Pulmonary artery endothelial cell (primary cell): ENCODE measurements at places on chromosomes 7 and 10. TPM values are rescaled to one million over a fixed set of nuclear protein-coding genes. Genes with fewer than 3 reads are reported as not detected.

DNA sequence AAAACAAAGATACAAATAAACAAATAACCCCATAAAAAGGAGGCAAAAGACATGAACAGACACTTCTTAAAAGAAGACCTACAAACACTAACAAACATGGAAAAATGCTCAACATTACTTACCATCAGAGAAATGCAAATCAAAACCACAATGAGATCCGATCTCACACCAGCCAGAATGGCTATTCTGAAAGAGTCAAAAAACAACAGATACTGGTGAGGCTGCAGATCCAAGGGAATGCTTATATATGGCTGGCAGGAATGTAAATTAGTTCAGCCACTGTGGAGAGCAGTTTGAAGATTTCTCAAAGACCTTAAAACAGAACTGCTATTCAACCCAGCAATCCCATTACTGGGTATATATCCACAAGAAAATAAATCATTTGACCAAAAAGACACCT, 80.4 kb upstream of the NRP1 start:
- DNase-seq: no peak

GRCh38 chr10:107417446-107417845, 252.9 kb upstream of the SORCS1 start:
- no peak for DNase-seq

GRCh38 chr10:69684981-69685353, 54.9 kb downstream of the FAM241B start:
- no peak for DNase-seq

- DNase-seq: no peak
Measured at GRCh38 chr7:123789817-123790216, 41.0 kb upstream of the WASL start.

DNA sequence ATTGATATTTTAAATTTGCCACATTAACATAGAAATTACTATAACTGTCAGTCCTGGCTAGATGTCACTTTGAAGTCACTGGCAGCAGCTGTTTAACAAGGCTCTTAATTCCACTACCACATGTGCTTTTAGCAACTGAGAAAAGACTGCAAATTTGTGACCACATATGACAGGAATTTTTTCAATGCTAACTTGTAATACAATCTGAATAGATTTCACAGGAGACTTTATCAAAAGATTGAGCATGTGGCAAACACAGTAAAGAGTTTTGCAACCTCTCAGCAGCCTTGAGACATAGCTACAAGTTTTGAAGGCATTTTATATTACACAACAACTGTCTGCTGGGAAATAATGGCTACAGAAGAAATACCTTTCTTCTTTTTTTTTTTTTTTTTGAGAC, 73.0 kb downstream of the MICU1 start:
- DNase-seq: no peak

DNA sequence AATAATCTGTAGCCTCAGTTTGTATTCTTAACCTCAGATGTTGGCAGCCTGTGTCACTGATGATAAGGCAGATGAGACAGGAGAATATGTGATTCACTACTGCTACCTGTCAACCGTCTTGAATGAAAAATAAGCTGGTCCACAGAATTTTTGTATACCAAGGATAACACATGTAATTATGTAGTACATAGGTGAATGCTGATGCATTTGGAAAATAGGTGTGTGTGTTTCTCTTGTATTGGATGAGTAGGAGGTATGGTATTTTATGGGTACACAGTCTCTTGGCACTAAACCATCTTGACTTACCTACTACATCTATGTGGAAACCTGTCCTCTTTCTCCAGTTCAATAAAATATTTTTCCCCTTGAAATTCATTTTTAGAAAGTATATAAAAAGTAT, 20.7 kb upstream of the ZRANB1 start:
- no peak for DNase-seq

DNA sequence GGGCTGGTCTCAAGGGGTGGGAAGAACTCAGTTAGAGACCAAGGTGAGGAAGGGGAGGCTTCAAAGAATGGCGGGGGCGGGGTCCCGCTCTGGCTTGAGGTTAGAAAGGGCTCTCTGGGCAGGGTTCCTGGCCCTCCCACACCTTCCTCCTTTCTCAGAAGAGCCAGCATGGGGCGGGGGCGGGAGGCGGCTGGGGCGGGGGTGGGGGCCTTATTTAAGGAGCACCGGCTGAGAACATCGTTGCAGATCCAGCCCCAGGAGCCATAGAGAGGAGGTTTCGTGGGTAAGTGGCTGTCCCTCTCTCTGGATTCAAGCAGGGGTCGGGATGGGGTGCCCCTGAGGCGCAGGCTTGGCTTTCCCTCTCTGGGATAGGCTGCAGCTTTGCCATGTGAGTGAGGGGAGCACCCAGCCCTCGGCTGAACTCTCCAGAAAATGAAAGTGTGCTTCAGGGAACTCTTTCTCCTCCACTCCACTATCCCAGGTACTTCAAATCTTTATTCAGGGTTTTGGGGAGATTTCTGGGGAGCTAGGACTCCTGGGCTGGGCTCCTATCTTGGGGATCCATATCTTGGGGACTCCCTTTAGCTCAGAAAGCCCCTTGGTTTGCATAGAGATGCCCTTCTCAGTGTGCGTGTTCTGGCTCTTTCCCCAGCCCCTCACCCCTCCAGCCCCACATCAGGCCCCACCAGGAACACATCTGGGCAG, 3.3 kb upstream of the CUEDC2 start:
- DNase-seq: no peak

GRCh38 chr10:48554246-48554645, 50.6 kb downstream of the ARHGAP22 start:
- DNase-seq: no peak

DNA sequence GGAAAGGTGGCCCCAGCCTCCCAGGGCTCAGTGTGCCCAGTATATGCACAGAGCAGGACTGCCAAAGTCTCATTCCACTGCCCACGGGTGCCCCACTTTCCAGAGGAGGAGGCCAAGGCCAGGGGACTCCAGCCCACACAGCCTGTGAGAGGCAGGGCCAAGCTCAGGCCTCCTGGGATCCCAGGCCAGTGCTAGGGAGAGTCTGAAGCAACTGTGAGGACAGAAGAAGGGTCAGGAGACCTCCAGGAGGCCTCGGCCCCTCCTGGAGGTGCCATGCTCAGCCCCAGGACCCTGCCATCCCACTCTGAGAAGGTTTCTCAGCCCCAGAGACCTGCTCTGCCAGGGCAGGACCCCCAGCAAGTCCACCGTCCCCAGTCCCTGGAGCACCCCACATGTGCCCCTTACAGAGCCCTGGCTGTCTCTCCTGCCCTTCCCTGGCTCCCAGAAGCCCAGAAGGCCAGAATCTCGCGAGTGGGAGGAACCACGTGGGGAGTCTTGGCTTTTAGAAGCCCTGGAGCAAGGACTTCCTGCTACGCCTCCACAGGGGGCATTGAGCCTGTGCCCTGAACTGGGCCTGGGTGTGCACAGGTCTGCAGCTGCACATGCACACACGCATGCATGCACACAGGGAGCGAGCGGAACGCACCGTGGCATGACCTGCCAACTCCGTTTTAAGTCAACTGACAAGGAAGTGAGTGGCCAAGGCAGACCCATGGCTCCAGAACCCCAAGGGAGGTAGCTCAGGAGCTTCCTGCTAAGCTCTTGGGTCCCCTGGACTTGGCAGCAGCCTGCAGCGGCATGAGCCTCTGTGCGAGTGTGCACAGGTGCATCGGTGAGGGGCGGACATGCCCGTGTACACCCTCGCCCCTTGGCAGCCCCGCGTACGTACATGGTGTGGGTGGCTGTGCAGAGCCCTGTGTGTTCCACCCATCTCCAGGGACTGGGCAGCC, 33.6 kb downstream of the ZCCHC24 start:
- no peak for DNase-seq

DNA sequence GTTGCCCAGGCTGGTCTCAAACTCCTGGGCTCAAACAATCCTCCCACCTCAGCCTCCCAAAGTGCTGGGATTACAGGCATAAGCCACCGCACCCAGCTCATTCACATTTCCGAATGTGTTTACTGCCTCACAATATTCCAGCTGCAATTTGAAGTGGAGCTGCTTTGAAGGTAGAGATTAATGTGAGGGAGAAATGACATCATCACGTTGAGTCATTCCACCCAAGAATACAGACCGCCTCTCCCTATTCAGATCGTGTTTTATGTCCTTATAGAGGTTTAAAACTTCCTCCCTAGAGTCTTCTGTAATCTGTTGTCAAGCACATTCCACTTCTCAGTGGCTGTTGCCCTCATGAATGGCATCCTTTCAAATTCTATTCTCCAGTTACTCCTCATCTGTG, 100.4 kb upstream of the PDGFA start:
- DNase-seq: peak; percentile 77

DNA sequence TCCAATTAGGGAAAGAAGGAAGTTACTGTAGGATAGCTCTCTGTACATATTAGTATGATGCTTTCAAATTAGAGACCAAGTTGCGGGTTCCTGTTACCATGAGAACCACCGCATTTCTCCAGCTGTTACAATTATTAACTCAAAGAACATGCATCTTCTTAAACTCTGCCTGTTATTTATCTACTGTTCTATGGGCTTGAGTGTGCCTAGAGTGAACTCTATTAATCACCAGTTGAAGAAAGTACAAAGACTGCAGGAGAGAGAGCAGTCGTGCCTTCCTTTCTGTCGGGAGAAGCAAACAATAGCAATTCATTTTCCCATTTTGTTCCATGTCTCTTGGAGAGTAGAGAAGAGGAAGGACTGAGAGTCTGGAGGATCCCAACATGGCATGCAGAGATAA, 1071.2 kb downstream of the TYW1 start:
- DNase-seq: no peak

DNA sequence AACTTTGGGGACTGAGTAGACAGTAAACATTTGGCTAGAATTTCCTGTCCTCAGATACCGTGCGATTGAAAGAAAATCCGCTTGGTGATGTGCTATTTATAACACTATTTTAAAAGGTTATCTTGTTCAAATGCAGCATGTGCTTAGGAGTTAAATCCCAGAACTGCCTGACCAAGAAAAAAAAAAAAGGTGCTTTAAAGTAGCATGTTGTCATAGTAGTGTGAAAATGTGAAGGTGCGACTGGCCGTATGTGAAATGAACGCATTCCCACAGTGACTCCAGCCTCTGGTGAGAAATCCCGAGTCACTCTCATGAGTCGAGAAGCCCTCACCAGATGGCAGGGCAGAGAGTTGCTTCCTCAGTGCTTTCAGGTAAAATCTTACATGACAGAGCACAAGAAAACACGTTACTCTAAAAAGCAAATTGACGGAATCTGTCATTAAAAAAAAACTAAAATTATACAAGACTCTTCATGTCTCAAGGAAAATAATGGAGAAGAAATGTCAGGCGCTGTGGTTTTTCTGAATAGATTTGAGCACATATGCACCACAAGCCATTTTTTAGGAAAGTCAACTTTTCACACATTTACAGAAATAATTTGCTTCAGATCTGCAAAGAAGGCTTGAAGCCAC, 18.4 kb upstream of the KLF6 start:
- DNase-seq: no peak

GRCh38 chr10:60413306-60414012, 23.8 kb upstream of the ANK3 start:
- DNase-seq: no peak

DNA sequence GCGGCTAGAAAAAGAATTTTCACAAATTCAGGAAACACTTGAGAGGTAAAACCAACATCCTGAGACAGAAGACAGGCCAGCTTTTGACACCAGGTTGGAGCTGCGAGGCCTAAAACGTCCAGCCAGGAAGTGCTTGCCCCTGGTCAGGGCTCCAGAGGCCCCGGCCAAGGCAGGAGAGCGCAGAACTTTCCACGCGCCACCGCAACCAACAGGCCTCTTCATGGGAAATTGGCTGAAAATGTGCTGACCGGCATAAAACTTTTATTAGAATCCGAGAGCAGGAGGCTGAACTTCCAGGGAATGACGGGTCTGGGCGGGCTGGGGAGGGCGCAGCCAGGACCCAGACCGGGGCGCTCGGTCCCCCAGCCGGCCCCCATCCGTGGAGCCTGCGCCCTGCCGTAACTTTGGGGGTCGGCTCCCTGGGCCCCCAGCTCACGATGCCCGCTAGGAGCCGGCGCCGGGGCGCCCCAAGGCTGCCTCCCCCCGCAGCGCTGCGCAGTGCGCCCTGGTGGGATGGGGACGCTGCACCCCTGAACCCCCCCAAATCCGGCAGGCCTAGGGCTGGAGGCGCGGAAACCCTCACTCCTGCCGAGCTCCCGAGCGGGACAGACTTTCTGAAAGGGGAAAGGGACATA, 414.0 kb upstream of the MKI67 start:
- DNase-seq: no peak

GRCh38 chr10:21292763-21293517, 232.5 kb downstream of the SKIDA1 start:
- DNase-seq: peak; percentile 77

DNA sequence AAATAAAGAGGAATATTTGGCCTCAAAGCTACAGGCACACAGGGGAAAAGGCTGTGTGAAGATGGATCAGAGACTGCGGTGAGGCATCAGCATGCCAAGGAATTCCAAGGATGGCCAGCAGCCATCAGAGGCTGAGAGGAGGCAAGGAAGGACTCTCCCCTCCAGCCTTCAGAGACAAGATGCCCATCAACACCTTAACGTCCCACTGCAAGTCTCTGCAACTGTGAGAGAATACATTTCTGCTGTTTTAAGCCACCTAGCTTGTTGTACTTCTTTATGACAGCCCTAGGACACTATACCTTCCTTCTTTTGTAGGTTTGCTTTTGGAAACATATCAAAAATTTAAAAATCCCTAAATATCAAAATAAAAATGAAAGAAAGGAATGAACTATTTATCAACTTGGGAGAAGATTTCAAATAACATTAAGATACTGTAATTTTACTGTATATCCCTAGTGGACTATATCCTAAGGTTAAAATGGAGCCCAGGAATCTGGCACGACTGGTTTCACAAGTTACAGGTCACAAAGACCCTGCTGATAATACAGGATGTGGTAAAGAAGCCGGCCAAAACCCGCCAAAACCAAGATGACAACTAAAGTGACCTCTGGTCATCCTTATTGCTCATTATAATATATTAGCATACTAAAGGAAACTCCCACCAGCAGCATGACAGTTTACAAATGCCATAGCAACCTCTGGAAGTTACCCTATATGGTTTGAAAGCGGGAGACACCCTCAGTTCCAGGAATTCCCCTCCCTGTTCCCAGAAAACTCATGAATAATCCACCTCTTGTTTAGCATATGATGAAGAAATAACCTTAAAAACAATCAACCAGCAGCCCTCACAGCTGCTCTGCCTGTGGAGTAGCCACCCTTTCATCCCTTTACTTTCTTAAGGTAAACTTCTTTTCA, 185.2 kb downstream of the AVL9 start:
- DNase-seq: no peak

- no peak for DNase-seq
Measured at GRCh38 chr10:120103738-120104560, 211.4 kb downstream of the SEC23IP start.

DNA sequence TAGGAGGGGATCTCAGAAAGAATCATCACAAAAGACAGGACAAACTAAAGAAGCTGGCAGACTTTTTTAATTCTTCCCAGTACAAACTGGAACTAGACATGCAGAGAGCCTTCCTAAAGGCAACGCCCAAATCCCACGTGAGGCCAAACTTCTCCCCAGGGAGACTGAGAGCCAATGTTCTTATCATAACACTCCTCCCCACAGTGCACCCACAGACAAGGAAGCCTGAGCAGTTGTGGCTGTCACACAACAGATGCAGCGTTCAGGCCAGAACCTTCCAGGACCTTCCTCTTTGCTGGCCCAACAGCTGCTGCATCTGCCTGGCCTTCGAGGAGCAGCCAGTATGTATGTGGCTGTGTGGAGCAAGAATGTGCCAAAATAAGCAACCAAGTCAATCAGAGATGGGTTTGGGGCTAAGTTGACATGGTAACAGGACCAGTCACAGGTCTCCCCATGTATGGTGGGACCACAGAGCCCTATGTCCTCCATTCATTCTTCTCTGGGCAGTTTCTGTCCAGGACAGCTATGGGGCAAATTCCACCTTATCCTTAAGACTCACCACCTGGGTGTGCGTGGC, 34.9 kb downstream of the SRPK2 start:
- no peak for DNase-seq

Gene BMPER
- 0.42 and 0.46 TPM in 2 replicates for total RNA-seq

Gene LFNG
- 5.8 and 8.6 TPM in 2 replicates for total RNA-seq

Gene PITRM1
- 78.5 and 87.6 TPM in 2 replicates for total RNA-seq

Gene PRPF18
- total RNA-seq: 29.6 and 33.0 TPM in 2 replicates
